ENCODE measurements at places on chromosomes 5 and 9.

- DNase-seq: no peak
Observed at GRCh38 chr5:95007921-95008597, 276.8 kb downstream of the MCTP1 start.

DNA sequence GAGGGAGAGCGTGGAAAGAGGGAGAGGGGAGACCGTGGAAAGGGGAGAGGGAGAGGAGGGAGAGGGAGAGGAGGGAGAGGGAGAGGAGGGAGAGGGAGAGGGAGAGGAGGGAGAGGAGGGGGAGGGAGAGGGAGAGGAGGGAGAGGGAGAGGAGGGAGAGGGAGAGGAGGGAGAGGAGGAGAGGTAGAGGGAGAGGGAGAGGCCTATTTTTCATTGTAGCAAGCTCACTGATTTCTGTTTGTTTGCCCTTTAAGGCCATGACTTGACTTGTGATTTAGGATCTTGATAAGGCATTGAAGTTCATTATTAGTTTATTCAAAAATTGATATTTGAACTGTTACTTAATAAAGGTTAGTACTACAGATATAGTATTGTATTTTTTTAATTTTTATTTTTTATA, 52.4 kb downstream of the DMXL1 start:
- DNase-seq: no peak

DNA sequence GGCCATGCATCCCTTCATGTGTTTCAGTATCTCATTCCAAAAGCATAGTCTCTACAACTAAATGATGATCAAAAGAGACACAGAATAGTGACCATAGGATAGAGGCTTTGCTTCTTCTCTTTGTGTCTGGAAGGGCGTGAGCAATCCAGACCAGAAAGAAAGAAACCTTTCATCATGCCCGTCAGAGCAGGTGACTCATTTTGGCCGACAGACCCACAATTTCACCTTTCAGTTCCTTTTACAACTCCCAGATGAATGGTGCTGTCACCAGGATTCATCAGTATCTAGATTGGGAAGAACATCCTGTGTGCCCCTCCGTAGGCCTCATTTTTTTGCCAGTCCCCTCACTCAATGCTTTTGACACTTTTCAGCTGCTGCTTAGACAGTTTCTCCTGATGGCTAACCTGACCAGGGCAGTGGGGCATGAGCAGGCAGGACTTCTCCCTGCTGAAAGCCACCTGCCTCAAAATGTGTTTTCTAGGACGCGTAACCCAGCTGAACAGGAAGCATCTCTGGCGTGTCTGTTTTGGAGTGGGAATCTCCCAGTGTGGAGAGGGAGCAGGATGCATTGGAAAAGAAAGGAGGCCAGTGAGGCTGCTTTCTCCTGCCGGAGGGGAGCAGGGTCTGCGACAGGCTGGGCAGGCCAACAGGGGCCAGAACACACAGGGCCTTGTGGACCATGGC, 21.2 kb downstream of the ABLIM3 start:
- DNase-seq: no peak

DNA sequence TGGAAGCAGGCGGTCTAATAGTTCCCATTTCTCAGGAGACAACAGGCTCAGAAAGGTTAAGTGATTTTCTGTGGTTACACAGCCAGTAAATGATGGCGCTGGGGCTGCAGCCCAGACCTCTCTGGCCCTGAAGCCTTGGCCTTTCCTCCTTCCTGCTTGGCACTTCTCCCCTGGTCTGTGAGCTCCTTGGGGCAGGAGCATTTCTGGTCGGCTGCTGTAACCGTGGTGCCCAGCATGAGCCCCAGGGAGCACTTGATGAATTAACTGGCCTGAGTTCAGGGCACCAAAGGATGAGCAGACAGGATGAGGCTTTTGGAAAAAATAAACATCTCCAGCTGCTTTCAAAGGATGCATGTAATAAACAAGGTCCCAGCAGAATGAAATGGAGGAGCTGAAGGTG, 30.2 kb downstream of the CDHR2 start:
- DNase-seq: no peak

DNA sequence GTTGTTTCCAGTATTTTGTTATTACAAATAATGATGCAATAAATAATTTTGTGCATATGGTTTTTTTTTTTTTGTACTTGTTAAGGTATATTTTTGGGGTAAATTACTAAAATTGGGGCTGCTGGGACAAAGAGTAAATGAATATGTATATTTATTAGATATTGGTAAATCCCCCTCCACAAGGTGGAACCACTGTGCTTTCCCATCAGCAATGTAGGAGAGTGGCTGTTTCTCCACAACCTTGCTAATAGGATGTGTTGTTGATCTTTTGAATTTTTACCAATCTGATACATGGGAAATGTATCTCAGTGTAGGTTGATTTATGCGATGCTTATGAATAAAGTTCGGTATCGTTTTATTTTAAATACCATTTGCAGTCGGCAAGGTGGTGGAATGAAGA, 118.1 kb downstream of the TRPM3 start:
- DNase-seq: no peak

DNA sequence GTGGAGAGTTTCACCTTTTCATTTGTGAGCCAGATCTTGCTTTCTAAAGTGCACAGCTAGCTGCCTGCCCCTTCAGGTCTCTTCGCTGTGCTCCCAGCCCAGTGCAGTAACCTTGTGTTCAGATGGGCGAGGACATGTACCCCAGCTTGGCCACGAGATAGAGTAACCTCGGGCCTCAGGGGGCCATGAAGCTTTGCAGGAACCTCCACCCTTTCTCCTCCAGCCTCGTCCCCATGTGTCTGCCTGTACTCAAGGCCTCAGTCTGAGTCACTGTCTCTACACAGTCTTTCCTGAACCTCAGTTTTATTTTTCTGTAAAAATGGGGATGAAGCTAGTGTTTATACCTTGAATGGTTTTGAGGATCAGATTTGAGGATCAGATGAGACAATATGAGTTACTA, 37.9 kb downstream of the ERGIC1 start:
- no peak for DNase-seq

- no peak for DNase-seq
Observed at GRCh38 chr5:16914108-16914435, 22.0 kb downstream of the MYO10 start.

- no peak for DNase-seq
Observed at GRCh38 chr5:135729321-135729786, 105.1 kb upstream of the SLC25A48 start.

- no peak for DNase-seq
Observed at GRCh38 chr5:171413153-171413910, 6.1 kb upstream of the FGF18 start.

- no peak for DNase-seq
Observed at GRCh38 chr5:82636591-82636990, 358.4 kb upstream of the RPS23 start.

DNA sequence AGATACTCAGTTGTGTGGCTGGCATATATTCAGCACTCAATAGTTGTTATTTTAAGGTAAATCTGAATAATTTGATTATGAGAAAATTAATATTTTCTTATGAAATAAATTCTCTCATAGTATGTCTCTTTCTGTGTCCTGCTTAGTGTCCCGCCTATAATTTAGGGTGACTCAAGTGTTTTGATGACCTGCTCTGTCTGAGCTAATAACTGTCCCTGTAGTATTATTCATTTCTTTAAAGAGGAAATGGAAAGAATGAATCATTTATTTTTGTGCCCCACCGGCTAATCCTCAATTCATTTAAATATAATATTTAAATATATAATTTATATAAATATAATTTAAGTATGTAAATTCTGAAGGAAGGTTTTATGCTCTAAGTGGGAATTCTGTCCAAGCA, 4.1 kb downstream of the SLC1A1 start:
- DNase-seq: no peak

DNA sequence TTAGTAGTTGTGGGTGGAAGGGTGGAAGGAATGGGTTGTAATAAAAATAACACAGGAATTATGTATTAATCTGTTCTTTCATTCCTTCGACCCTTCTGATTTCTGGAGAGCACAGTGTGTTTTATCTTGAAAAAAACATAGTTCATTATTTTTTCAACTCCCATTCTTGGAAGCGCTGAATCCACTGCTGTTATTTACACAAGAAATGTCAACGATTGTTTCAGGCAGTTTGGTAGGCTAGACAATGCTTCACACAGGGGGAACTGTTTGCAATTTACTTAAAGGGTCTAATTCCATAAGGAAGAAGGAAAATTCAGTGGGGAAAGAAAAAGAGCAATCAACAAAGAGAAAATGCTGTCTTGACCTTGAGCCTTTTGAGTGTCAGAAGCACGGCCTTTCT, 142.9 kb downstream of the TLE1 start:
- DNase-seq: no peak

DNA sequence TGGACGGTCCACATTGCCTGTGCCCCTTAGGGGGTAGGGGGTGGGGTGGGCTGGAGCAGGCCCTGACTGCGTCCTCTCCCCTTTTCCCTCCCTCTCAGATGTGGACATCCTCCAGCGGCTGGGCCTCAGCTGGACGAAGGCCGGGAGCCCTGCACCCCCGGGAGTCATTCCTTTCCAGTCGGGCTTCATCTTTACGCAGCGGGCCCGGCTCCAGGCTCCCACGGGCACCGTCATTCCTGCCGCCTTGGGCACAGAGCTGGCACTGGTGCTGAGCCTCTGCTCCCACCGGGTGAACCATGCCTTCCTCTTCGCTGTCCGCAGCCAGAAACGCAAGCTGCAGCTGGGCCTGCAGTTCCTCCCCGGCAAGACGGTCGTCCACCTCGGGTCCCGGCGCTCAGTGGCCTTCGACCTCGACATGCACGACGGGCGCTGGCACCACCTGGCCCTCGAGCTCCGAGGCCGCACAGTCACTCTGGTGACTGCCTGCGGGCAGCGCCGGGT, 12.3 kb downstream of the COL27A1 start:
- DNase-seq: no peak

DNA sequence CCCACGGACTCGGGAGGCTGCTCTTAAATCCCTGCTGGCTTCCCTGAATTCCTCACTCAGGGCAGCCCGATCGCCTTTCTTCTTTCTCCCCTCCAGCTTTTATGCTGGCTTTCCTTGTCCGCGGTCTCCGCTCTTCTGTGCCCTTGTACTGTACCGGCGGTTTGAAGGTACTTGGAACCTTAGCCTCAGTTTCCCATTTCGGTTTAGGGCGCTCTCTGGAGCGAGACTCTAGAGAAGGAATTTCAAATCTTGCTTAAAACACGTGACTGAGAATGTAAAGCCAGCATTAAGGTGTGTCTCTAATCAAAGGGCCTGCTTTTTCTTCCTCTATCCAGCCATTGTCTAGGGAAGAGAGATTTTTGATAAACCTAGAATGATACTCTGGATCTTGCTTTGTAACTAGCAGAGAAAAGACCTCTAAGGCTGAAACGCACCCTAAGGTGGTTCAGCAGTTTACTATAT, 650 bp downstream of the GPR107 start:
- no peak for DNase-seq

- no peak for DNase-seq
Observed at GRCh38 chr9:93167838-93168237, 16.1 kb upstream of the WNK2 start.

- no peak for DNase-seq
Observed at GRCh38 chr5:1235379-1235778, 10.2 kb downstream of the SLC6A18 start.

DNA sequence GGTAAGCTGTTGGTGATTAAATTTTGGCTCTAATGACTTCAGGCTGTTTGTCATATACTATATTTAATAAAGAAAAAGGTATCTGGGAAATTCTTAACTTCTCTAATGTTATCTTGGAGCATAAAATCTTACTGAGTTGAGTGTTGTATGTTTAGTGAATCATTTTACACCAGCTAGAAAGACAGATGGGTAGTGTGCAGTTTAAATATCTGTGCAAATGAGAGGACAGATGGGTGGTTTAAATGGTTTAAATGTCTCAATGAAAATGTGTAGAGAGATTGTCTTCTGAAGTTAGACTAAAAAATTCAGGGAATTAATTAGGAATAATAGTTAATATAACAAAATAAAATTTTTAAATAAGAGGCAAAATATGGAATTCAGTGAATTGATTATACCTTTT, 114.5 kb downstream of the FER start:
- DNase-seq: no peak

- no peak for DNase-seq
Observed at GRCh38 chr5:40873286-40873880, 32.2 kb downstream of the CARD6 start.

DNA sequence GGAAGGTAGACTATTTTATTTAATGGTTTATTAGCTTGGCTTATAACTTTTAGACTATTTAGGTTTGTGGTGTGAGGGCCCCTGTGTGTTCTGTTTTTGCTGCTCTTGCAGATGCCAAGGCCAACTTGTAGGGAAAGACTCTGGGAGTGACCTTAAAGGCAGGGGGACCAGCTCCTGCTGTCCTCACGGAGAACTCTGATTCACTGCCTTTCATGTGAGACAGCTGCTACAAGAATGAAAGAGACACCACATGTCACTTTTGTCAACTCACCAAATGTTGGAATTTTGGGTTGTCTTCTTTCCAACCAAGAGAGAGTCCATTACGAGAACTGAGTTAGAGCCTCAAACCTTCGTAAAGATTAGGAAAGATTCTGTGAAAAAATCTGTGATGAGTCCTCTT, 258.3 kb upstream of the ADAMTSL1 start:
- no peak for DNase-seq

DNA sequence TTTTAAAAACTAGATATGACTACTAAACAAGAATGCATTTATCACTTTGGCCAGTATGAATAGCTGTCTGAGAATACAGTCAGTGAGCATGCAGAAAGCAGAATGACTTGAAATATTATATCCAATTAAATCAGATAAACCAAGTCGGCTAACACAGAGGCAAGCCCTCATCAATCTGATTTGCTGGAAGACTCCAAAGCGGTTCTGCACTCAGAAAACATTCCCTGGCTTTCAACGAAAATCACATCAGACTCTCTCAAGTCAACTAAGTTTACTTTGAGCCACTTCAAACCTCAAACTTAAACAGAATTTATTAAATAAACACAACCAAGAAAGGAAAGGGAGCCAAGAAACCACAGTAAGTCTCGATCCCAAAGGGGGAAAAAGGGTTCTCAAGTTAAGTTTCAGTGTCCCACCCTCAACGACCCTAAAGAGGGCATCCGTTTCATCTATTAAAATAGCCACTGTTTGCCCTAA, 1.4 kb downstream of the MYO10 start:
- DNase-seq: no peak

- DNase-seq: no peak
Observed at GRCh38 chr5:83924891-83925290, 204.2 kb upstream of the HAPLN1 start.

GRCh38 chr5:180684623-180685161, 35.3 kb upstream of the FLT4 start:
- peak; percentile 13 for DNase-seq

DNA sequence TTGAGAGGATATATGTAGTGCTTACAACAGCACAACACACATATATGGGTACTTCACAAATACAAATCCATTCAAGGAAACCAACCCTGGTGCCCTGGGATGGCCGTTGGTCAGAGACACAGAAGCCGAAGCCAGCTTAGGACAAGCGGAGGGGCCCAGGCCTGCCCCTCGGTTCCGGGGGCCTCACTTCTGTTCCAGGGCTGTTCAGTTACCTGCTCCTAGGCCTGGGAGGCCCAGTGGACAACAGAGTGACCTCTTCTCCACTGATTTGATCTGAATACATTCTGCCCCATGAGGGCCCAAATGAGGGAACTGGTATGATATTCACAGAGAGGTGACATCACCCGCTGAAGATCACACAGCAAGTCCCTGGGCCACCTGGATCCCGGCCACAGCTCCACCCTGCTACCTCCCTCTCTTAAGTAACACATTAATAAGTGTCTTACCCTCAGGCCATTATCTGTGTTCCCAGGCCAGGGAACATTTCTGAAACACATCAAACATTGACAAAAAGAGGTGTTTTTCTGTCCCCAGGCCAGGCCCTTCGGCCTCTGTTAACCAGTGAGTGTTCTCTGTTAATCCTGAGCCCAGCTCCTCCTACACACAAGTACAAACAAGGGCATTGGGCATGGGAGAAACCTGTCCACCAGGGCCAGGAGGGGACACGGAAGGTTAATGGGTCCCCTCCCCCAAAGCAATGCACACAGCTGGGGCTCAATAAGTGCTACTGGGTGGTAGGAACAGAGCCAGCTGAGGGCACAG, 4.5 kb upstream of the GRHPR start:
- no peak for DNase-seq

Measured in CD4-positive, alpha-beta T cell treated with Interleukin-12 subunit alpha and Interleukin-12 subunit beta, for 1 hour (primary cell).